Esophagus muscularis mucosa (tissue), 4 donors: ENCODE measurements at places on chromosomes 13 and 19. TPM values are rescaled to one million over a fixed set of nuclear protein-coding genes. Genes with fewer than 3 reads are reported as not detected.

DNA sequence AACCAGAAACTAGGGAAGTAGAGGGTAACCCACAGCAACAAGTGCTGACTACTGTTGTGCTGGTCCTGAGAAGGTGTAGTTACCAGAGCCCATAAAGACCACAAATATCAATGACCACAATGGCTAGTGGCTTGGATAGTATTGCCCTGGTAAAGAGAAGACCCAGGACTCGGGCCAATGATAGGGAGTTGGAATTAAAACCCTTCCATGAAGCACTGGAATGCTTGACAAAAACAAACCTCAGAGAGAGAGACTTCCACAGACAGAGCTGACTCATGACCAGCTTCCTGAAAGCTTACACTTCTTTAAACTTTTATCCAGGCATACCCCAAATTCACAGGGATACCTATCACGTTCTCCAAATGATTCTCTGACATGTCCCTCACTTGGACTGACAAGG is 60.5 kb downstream of the WDR87 start:
- no peak for DNase-seq

DNA sequence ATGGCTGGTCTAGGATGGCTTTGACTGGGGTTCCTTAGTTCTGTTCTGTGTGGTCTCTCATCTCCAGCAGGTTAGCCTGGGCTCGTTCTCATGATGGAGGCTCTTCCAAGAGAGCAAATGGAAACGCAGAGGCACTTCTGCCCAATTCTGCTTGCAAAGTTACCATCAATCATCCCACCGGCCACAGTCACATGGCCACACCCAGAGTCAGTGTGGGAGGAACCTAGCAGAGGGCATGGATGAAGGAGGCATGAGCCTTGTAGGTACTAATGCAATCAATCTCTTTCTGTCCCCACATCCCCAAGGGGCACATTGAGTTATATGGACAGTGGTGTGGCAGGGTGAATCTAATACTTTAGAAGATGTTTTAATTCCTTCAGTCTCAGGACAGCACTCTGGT is 207.2 kb downstream of the ZNF536 start:
- DNase-seq: no peak

GRCh38 chr13:76129305-76130000 is 493.3 kb downstream of the LMO7 start:
- DNase-seq: no peak

- no peak for DNase-seq
These were observed 311.8 kb downstream of the SPRY2 start for GRCh38 chr13:80029170-80029569.

DNA sequence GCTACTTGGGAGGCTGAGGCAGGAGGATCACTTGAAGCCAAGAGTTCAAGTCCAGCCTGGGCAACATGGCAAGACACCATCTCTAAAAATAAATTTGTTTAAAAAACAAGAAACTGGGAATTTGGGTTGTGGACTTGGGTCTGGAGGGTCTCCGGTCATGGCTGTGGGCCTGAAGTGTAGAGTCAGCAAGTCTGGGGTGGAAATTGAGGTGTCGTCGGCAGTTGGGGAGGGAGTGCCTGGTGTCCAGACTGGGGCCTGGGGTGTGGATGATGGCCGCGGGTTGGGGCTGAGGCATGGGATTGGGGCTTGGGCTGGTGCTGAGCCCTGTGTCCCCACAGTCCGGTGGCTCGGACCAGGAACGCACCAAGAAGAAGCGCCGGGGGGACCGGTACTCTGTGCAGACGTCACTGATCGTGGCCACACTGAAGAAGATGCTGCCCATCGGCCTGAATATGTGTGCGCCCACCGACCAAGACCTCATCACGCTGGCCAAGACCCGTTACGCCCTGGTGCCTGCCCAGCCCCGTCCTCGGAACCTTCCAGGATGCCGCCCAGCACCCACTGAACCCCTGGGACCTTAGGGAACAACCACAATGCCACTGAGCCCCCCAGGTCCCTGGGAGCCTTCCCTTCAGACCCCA is 91.6 kb downstream of the RYR1 start:
- DNase-seq: no peak

GRCh38 chr13:90891329-90891728 is 456.2 kb upstream of the MIR17HG start:
- DNase-seq: no peak

Gene NEK3
- 5.3 TPM for total RNA-seq

GRCh38 chr13:55160867-55161266 is 1979.9 kb upstream of the PRR20A start:
- DNase-seq: no peak

DNA sequence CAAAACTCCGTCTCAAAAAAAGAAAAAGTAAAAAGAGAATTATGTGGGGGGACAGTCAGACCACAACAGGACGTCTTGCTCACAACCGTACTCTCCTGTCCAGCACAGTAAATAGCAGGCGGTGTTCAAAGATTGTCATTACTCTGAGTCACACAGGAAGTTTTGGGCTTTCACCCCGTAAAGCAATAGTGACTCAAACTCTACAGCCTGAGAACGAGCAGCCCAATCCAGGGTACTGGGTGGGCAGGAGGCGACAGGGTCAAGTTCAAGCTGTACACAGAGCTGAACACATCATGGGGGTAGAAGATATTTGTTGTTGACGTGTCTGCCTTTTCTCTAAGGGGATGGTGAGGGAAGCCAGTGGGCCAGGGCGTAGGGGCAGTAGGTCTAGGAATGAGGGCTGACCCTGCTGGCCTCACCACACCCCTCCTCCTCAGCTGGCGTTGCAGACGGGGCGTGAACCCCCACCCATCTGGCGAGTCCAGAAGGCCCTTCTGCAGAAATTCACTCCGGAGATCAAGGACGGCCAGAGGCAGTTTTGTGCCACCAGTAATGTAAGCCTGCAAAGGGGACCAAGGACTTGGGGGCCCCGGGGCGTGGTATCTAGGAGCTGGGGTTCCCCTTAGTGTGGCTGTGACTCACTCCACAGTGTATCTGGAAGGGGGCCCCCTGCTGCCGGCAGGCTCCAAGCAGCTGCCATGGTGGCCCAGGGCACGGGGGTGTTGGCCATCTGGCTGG is 23.3 kb downstream of the PRR12 start:
- DNase-seq: no peak

Gene FARSA
- 33.6 TPM for total RNA-seq

- no peak for DNase-seq
These were observed 15.2 kb upstream of the C1QTNF9B start for GRCh38 chr13:23912469-23912868.

- DNase-seq: no peak
These were observed 51.1 kb downstream of the GGACT start for GRCh38 chr13:100537486-100537885.

DNA sequence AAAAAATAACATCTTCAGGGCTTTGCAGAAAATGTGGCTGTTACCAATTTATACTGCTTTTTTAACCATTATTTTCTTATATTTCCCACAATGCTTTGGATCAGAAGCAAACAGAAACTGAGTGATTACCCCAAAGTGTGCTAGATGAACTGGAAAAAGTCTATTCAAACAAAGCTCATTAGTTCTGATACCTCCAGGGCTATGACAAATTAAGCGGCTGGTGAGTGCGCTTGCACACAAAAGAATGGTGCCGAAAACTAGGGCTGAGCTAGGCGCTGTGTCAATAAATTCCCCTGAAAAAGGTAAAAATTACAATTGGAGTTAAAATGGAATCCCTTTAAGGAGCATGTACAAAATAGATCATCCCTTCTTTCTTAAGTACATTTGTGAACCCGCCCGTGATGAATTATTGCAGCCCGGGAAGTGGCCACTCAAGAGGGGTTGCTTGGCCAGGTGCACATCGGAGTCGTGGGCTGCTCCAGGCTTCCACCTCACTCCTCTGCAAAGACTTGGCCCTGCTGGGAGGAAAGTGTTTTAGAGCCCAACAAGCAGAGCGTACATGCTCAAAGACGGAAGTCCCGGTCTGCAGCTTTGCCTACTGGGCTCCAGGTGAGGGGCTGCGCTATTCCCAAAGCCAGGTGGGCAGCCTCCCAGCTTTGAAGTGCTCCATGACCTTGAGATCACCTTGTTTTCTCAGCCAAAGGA is 164.0 kb upstream of the ZNF507 start:
- DNase-seq: peak; percentile 87

GRCh38 chr13:47415048-47415447 is 518.2 kb upstream of the HTR2A start:
- no peak for DNase-seq

DNA sequence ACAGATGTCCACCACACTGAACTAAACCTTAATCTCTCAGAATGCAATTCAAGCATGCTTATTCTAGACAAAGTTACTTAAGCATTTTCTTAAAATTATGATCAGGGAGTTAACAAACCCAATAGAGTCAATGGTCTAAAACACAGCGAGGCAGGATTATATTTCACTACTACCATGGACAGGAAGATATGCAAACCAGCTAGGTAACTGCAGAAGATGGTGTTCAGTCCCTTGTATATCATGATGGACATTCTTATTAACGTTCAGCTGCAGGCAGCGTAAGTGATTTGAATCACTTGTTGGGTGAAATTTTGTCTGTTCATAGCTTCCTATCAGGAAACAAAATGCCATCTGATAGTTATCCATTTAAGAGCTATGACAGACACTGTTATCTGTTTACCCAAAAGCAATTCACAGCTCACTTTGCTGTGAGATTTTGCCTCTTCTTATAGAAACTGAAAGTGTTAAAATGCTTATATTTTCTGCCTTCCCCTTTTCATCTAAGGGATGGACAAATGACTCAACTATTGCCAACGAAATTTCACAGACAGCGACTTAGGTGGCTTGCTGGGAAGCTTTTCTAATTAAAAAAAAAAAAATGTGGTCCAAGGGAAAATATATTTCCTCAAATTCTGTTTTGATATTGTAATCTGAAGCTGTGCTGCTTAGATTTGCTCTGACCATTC is 591.9 kb downstream of the DACH1 start:
- no peak for DNase-seq

DNA sequence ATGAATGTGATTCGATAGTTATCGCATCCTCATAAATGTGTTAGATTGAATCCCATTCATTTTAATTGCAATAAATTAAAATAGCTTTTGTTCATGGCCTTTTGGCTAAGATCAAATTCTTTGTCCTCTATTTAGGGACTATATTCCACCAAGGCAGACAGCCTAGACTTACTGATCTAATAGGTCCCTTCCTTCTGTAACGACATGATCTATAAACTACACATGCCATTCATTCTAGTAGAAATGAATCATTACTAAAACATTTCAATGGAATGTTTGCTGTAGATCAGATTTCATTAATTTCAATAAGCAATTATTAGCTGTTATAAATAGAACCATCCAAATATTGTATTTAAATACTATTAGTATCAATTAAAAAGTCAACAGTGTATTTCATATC is 526.6 kb upstream of the KLHL1 start:
- no peak for DNase-seq

Gene ARID3A
- 8.4 TPM for total RNA-seq

GRCh38 chr19:2533686-2534422 is 57.9 kb downstream of the GADD45B start:
- no peak for DNase-seq

Gene NANOS3
- not detected for total RNA-seq

Gene ZNF653
- total RNA-seq: 9.1 TPM

GRCh38 chr19:54638683-54639082 is 8.4 kb downstream of the LILRB1 start:
- no peak for DNase-seq

GRCh38 chr19:35318679-35319448 is 10.1 kb upstream of the CD22 start:
- no peak for DNase-seq

GRCh38 chr19:13299838-13300237 is 149.6 kb downstream of the IER2 start:
- no peak for DNase-seq

DNA sequence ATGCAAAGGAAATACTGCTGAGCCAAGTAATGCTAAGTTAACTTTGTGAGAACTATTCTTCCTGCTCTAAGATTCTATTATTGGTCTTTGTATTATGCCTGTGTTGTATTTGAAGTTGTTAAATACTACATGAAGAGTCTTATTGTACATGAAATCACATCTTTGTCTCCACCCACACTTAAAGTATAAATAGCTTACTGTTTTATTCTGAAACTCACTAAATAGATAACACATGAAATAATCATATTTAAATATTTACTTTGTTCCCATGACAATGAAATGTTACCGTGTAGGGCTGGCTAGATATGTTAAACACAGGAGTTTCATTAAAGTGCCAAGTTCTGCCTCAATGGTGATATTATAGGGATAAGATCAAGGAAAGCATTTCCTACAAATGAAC is 562.1 kb upstream of the ATXN8OS start:
- no peak for DNase-seq

Gene SYCN
- not detected for total RNA-seq

- DNase-seq: no peak
These were observed 141.6 kb upstream of the RFC3 start for GRCh38 chr13:33676045-33676989.

- DNase-seq: no peak
These were observed 221.7 kb upstream of the SPRY2 start for GRCh38 chr13:80562433-80563156.

DNA sequence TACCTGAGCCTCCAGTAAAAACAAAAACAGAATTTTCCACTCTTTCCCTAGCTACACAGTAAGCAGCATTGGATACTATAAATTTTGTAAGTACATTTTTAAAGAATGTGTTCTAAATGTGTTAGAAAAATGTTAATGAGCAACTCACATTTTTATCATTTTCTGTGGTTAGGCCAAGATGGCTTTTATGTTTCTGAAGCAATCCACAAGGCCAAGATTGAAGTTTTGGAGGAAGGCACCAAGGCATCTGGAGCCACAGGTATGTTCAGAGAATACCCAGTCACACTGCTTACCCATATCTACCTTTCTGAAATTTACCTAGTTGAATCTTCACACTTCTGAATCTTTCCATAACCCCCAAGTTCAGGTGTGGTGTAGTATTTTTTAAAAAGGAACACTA is 21.6 kb downstream of the SERPINE3 start:
- DNase-seq: no peak

DNA sequence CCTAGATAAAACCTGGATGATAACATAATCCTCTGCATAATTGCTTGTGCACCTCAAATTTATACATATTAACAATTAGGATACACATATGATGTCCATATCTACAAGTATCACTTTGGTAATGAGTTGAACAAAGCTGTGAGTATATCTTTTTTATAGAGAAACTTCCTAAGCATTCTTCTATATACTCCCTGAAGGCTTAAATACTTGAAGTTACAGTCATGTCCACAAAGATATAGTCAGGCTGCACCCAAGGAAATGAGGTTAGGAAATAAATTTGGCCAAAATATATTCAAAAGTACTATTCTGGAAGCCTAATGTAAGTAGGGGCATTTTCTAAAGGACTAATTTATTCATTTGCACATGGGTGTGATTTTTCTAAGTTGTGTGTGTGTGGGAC is 761.5 kb downstream of the PCDH9 start:
- DNase-seq: no peak

Gene ZNF132
- total RNA-seq: 6.7 TPM

- DNase-seq: no peak
These were observed 9.7 kb downstream of the HSD17B14 start for GRCh38 chr19:48826606-48827020.

GRCh38 chr13:99737481-99738245 is 233.9 kb downstream of the ZIC5 start:
- no peak for DNase-seq

GRCh38 chr13:97328222-97328790 is 105.7 kb upstream of the RAP2A start:
- DNase-seq: peak; percentile 82

Gene KIR3DL2
- not detected for total RNA-seq
